ENCODE measurements at places on chromosomes 5 and 9.

DNA sequence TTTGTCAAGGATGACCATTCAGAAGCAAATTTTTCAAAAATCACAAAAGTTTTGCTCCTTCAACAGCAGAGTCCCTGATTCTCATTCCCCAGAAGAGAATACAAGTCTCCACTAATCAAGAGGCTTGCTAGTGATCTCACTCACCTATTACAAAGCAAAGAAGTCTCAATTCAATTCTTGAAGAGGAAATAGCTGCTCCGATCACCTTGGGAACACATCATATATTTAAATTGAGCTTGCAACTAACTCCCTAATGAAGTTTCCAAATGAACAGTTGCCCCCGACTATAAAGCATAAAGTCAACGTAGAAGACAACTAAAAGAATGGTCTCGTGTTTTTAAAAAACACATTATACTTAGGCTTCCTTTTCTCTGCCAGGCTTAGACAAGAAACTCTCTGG is 1.6 kb downstream of the LIFR start:
- DNase-seq = no peak

GRCh38 chr5:141787376-141787775 is 90.8 kb downstream of the PCDH1 start:
- no peak for DNase-seq

DNA sequence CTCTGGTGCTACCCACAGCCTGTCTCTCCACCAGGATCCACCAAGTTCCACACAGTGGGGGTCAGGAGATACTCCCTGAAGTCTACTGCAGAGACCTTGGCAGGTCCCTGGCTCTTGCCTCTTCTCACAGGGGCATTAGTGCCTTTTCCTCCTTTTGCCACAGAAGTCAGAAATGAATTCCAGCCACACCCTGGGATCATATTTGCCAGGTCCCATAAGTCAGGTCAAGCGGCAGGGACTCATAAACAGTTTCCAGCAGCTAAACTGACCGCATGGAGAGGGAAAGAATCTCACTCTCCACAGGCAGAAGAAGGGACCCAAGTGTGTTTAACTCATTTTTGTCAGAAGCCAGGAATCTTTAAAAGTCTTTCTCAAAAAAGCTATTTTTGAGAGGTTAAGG is 13.3 kb upstream of the IFNK start:
- no peak for DNase-seq

- no peak for DNase-seq
These were observed 129.1 kb upstream of the MEF2C start for GRCh38 chr5:89011778-89012711.

DNA sequence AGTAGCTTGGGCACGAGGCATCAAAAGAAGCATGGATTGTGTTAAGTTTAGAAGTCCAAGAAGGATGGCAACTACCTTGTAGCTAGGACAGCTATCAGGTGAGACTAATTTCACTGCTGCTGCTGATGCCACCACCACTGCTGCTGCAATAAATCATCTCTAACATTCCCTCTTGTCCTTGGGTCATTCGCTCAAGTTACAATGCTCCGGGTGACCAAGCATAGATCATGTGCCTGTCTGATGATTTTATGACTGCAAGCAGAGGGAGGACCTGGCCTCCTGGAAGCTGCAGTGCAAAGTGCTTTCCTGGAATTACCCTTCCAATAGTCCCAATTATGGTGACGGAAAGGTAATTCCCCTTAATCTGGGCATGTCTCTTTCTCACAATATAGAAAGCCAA is 334.4 kb downstream of the PRELID2 start:
- no peak for DNase-seq

DNA sequence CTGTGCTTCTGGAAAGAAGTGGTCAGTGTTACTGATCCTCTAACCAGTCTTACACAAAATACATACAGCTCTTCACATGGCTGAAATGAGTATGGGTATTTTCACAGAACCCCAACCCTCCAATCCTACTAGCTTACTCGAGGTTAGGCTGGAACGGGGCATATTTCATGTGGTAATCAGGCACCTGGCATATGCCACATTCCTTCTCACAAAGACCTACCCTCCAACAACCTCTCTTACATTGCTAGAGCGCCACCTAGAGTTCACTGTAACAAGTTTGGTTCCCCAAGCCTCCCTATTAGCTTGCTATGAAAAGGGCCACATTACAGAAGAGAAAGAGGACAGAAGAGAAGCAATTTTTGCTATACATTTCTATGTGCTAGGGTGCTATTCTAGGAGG is 597.3 kb downstream of the PRELID2 start:
- DNase-seq = peak; percentile 55

DNA sequence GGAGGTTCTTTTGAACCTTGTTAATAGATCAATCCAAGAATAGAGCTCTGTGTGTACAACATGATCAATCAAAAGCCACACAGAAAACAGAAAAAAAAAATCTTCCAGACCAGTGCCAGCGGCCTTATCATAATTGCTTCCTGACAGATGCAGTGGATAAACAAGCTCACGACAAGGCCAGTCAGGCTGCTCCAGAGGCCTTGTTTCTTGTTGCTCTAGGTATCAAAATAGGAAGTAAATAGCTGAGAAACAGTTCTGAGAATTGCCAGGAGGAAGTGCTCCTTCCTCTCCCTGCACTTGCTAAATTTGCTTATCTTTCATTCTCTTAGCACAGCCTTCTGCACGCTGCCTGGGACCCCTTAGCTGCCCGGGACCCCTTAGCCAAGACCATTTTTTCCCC is 199.0 kb upstream of the TARS1 start:
- DNase-seq = no peak

GRCh38 chr9:29648601-29649000 is 2075.3 kb upstream of the C9orf72 start:
- DNase-seq = no peak

- no peak for DNase-seq
These were observed 571.9 kb downstream of the PDE4D start for GRCh38 chr5:59321642-59322041.

DNA sequence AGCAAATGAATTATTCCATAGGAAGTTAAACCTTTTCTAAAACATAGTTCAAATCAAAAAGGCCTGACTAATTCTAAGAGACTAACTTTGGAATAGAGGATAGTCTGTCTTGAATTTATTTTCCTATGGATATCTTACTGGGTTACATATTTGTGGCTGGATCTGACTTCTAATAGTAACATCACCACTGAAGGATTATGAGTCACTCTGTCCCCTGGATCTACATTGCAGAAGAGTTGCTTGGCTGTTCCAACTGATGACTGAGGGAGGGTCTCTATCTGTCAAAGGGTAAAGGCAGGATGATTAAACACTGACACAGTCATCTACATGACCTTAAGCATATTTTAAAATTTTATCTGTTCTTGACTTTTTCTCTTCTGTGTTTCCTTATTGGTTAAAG is 119.6 kb upstream of the FST start:
- DNase-seq = peak; percentile 78

- DNase-seq = no peak
These were observed 9.5 kb downstream of the CEMIP2 start for GRCh38 chr9:71758785-71759184.

GRCh38 chr9:136762915-136763648 is 1.2 kb downstream of the LCN15 start:
- peak; percentile 27 for DNase-seq

- DNase-seq = no peak
These were observed 364.4 kb downstream of the GADD45G start for GRCh38 chr9:89969156-89969675.

- no peak for DNase-seq
These were observed 75.7 kb downstream of the PBX3 start for GRCh38 chr9:125822902-125823301.

DNA sequence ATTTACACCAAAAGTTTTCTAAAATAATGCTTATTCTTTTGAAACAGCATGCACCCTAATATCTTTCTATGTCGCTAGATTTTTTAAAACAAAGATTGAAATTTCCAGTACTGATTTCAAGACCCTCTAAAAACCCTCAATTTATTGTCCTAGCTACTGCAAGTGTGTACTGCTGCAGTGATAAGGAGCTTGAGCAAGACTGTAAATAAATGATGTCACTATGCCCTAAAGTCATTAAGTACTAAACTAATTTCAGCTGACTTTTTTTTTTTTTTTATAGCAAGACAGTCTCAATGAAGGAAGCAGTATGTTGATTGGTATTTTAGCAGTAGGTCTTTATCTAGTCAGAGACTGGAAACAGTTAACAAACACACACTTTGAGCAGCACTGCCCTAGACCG is 12.2 kb upstream of the MIER3 start:
- no peak for DNase-seq

- DNase-seq = no peak
These were observed 464 bp downstream of the GDF9 start for GRCh38 chr5:132865668-132866341.

- no peak for DNase-seq
These were observed 576.5 kb upstream of the BRINP1 start for GRCh38 chr9:119945686-119946085.

GRCh38 chr9:137222190-137223077 is at the start of gene RNF208:
Gene RNF208 (minus strand): TSS chr9:137222240. CDS start chr9:137221212, 1,028 bp downstream.
- no peak for DNase-seq

- no peak for DNase-seq
These were observed 448 bp downstream of the RELL2 start for GRCh38 chr5:141637123-141637766.

- DNase-seq = no peak
These were observed 767.7 kb downstream of the DTWD2 start for GRCh38 chr5:118220556-118221195.

DNA sequence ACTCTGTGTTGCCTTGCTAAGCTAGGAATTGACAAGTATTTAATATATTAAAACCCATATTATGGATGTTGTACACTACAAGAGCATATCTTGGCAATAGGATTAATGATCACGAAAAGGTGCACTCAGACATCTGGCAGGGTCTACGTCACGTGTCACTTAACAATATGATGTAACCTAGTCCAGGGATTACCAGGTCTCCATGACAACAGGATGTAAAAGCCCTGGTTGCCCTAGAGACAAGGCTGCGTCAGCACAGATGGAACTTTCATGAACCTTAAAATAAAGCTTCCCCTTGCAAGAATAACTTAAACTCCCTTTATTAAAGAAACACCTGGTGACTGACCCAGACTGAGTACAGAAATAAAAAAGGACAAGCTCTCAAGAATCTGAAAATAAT is 717.8 kb downstream of the CDH18 start:
- no peak for DNase-seq

- no peak for DNase-seq
These were observed 269.2 kb downstream of the TMEM38B start for GRCh38 chr9:105963343-105964099.

- no peak for DNase-seq
These were observed 910 bp downstream of the TDRD7 start for GRCh38 chr9:97412626-97413385.

DNA sequence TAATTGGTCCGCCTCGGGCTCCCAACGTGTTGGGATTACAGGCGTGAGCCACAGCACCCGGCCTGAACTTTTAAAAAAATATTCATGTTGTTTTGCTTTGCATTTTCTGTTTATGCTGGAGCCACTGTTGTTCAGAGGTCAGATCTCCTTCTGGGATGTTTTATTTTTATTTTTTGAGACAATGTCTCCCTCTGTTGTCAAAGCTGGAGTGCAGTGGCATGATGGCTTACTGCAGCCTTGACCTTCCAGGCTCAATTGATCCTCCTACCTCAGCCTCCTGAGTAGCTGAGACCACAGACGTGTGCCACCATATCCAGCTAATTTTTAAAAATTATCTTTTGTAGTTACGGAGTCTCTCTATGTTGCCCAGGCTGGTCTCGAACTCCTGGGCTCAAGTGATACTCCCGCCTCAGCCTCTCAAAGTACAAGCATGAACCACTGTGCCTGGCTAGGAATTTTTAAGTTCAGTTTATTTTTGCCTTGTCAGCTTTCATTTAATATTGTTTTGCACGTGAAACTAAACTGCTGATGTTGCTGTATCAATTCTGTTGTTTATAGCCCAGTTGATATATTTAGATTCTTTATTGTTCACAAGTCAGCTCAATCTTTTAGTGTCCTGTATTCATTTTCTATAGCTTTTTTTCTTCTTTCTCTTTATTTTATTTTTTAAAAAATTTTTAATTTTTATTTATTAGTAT is 13.7 kb downstream of the TMEFF1 start:
- DNase-seq = no peak

- DNase-seq = peak; percentile 4
These were observed 453 bp downstream of the RASGEF1C start for GRCh38 chr5:180208435-180209081.

All from NCI-H226 (cell line).